ENCODE measurements at places on chromosomes 2 and 18.

GRCh38 chr2:168190590-168191336 lies 56.6 kb downstream of the STK39 start:
- ATAC-seq = no peak

DNA sequence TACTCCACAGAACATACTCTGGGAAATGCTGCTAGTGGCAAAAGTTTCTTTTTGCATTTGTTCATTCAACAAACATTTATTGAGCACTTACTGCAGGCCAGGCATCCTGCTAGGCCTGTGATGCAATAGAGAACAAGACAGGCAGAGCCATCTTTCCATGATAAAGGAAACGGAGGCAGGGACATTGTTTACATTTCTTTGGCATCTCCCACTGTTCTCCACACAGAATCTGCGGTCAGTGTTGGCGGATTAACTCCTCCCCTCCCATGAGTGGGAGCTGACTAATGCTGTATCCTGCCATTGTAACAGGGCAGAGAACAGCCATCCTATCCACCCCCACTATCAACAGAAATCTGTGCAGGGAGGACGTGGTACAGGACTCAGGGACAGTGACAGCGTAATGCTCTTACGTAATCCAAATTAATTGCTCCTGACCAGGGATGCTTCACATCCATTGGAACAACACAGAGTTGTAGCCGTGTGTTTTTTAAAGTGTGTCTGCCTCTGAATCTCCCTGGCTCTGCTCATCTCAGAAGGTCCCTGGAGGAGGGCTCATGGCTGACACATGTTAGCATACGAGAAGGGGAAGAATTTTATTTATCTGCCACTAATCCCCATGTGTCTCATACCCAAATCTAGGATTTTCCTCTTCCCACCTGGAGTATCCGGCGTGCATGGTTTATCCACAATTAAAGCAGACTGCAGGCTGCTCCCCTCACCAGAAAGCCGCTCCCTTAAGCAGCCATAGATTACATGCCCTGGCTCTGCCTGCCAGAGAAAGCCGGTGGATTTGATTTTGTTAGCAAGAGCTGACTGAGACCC lies 32.3 kb downstream of the STEAP3 start:
- ATAC-seq = no peak

- no peak for ATAC-seq
These were observed 27.3 kb upstream of the NRP2 start for GRCh38 chr2:205654878-205655605.

GRCh38 chr18:55696811-55697210 lies 108.8 kb upstream of the TCF4 start:
- ATAC-seq = no peak

DNA sequence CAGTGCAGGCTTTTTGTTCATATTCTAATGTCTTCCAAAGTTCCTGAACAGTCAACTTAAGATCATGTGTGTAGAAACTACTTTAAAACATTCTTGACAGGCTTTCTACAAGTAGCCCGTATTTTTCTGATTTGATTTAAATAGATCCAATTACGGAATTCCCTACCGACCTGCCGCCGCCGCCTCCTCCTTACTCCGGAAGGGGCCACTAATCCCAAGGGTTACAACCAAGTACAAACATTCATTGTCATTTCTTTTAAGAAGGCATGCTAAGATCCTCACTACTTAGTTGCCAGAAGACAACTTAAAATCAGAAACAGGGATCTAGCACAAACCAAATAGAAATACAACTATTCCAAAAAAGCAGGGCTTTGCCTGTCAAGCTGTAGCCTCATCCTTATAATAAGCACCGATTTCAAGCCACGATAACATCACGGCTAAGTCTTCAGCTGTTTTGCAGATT lies 784 bp downstream of the WDR33 start:
- ATAC-seq = no peak

DNA sequence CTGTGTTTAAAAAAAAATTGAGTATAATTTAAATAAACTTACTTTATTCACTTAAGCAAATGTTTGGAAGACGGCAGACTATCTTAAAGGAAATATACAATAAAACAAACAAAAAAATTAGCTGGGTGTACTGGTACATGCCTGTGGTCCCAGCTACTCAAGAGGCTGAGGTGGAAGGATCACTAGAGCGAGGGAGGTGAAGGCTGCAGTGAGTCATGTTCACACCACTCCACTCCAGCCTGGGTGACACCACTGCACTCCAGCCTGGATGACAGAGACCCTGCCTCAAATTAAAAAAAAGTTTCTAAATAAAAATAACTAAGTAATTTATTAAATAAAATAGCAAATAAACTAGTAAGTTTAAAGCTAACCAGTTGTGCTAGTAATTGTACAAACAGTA lies 7.5 kb downstream of the PUM2 start:
- peak; percentile 71 for ATAC-seq

Data from activated CD4-positive, CD25-positive, alpha-beta regulatory T cell treated with anti-CD3 and anti-CD28 coated beads, Interleukin-2, amount 50 U/mL, for 24 hours (primary cell).